ENCODE measurements at places on chromosomes 16 and 17.

GRCh38 chr16:24045641-24046040, 209.9 kb downstream of the PRKCB start:
- no peak for DNase-seq

GRCh38 chr16:70615945-70616344, 30.4 kb upstream of the IL34 start:
- DNase-seq = no peak

DNA sequence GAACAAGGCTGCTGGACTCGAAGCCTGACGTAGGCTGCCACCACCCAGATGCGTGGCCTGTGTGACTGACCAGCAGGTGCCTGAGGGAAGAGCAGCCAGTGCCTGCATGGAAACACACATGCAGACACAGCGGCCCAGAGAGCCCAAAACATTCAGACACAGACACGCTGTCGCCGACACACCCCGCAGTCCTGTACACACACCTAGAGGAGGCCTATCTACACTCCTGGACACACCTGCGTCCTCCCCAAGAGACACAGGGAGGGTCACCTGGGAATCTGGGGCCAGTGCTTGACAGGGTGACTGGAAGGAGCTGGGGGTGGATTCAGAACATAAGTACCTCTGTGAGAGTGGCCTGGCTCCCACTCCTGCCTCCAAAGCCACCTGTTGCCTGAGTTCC, 6.1 kb upstream of the TSPOAP1 start:
- no peak for DNase-seq

DNA sequence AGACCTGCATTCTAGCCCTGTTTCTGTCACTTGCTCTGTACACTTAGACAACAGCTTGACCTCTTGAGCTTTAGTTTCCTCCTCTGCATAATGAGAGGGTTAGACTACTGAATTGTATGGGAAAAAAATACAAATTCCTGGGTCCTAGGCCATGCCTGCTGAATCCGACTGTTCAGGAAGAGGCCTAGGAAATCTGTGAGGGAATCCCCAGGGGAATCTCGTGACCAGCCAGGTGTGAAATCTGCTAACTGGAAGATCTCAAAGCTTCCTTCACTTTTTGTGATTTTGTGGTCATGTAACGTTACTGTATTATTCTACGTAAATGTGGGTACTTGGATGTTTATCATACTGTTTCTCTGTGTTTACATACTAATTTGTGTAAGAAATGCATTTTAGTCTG, 58.2 kb downstream of the CYLD start:
- DNase-seq = no peak

GRCh38 chr17:78793968-78794367, 11.9 kb upstream of the CYTH1 start:
- no peak for DNase-seq

DNA sequence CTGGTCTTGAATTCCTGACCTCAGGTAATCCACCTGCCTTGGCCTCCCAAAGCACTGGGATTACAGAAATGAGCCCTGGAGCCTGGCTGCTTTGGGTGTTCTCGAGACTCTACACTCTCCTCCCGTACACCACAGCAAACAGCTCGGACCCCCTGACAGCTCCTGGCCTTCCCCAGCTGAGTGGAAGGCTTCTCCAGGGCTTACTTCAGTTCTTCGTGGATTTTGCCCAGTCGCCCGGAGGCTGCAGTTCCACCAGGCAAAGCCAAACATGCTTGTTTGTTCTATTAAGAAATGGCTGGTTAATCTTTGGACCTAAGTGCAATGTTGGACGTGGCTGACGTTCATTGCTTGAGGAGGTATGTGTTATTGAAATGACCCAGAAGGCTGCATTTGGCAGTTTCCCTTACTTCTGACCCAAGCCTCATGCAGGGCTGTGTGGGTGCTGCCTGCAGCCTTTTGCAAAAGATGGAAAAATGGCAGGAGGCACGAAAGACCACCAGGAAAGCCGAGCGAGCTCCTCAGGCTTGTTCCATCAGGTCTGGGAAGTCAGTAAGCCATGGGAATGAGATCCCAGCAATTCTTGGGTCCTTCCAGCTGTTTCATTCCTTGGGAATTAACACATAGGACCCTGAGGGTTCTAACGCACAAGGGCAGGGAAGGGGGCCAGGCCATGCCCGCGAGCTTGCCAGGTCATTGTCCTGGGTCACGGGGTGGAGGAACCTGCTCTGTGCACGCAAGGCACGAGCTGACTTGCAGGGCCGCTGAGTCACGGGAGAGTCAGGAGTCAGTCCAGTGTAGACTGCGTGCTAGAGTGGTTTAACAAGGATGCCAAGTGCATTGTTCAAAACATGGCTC, 23.9 kb upstream of the KLHDC4 start:
- no peak for DNase-seq

- no peak for DNase-seq
These were observed 39.0 kb upstream of the LITAF start for GRCh38 chr16:11625769-11626168.

DNA sequence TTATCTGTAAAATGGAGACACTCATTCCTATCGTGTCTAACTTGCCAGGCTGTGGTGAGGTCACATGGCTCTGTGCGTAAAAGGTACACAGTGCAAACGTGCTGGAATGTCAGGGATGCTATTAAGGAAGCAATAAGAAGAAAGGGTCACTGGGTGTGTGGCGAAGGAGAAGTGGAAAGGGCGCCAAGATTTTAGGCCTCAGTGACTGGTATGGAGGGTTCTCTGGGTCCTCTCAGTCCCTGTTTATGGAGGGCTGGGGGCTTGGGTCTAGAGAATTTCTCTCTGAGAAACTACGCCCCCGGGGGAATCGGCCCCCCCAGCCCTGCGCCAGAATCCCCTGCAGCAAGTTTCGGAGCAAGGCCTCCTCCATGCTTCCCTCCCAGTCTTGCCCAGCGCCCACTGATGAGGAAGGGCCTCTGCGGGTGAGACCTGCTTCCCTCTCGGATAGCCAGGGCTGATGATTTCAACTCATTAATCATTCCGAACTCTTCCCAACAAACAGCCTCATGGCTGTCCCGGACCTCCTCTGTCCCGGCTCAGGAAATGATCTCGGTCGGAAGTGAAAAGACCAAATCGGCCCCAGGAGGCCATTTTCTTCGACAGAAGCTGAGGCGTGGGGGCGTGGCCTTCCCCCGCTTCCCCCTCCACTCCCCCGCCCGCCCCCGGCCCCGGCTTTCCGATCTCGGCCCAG, 1.2 kb upstream of the HEXIM1 start:
- no peak for DNase-seq

DNA sequence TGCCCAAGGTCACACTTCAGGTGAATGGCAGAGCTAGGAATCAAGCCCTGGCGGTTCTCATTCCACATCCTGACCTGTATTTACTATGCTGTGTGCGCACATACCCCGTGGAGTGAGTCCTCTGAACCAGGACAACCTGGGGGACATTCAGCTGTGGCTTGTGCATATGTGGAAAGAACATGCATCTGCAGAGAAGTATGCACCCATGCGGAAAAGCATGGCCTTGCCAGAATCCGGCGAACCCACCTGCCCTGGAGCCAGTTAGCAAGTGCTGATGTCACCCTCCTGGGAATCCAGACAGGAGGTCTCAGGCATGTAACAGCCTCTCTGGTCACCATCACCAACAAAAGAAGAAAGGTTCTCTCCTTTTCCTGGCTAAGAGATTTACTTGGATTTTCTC, 1.9 kb downstream of the RASL10B start:
- no peak for DNase-seq

DNA sequence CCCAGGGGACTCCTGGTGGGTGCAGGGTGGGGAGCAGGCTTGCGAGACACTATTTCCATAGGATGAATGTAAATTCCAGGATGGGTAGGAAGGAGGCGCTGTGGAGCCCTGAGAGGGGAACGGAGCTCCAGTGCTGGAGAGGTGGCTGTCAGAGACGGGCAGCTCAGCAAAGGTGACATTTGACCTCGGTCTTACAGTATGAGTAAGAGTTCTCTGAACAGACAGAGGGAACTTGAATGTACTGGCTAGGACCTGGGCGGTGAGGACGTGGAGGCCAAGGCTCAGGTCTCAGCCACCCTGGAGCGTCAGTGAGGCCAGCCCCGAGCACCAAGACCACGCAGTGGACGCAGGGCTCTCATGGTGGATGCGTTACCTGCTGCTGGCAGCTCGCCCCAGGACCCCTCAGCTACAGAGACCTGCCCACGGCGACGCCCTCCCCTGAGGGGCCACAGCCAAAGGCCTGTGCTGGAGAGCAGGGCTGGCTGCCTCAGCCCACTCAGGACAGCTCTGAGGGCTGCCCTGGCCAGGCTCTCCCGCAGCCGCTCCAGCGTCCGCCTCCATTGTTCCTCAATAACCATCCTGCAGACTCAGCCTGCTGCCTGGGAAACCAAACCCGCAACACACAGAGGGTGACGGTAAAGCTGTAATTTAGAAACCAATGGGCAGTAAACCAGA, 65.9 kb upstream of the TNRC6C start:
- DNase-seq = no peak

DNA sequence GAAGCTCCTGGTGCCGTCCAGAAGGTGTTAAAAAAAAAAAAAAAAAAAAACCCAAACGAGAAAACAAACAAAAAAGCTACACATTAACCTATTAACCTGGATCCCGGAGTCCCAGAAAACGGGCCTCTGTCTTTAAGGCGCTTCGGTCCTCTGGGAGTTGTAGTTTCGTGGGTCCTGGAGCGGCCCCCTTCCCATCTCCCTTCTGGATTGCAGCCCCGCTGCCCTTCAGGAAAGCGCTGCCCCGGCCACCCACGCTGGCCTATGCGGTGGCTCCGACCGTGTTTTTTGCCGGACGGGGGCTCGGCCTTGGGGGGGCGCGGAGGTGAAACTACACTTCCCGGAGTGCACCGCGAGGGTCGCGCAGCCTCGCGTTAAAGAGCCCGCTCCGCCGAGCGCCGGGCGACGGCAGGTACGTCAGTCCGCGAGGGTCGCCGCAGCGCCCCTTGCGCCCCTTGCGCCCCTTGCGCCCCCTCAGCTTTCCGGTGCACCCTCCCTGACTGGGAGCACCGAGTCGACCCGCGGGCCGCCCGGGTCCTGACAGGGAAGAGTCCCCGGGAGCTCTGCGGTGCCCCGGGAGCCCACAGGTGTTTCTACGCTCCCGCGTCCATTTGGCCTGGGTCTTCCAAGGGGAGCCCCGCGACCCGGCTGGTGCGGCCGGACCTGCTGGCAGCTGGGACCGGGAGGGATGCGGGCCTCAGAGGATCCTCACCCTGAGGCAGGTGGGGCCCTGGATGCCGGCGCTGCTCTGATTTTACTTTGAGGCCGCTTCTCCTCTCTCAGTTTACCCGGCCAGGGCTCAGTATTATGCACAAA, at the start of gene FCSK:
TSS of gene FCSK (plus strand) at position 374 of the 813 bp plus-strand sequence. CDS start 8,596 bp downstream, outside the sequence.
- DNase-seq = peak; percentile 51

DNA sequence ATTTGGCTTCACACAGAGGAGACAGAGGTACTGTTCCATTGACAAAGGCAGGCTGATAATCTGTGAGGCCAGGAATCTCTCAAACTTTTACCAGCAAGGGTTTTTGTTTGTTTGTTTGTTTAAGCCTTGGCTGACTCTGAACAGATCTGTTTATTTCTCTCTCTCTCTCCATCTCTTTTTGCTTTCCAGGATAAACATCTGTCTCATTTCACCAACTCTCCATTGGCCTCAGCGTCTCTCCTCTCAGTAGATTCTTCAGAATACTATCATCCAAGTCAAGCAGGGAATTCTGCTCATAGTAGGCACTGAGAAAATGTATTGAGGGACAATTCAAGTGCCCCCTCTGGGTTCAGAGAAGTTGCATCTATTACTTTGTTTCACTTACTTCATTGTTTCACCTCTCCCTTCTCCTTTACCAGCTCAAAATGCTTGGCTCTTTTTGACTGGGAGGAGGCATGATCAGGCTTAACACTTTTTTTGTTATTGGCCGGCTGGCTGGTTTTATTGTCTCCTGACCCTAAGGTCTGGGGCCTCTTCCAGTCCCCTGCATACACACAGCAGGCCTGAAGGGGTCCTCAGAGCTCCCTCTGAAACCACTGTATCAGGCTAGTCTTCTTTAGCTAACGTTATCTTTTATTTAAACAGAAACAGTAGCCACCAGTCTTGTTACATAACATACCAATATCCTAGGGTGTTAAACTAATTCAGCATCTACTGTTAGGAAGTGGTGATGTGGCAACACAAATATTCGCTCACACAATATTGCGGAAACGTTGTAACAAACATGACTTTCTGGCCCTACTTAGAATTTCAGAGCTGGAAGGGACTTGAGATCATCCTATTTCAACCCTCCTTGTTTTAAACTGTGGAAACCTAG, 2.0 kb upstream of the YPEL2 start:
- DNase-seq = no peak

DNA sequence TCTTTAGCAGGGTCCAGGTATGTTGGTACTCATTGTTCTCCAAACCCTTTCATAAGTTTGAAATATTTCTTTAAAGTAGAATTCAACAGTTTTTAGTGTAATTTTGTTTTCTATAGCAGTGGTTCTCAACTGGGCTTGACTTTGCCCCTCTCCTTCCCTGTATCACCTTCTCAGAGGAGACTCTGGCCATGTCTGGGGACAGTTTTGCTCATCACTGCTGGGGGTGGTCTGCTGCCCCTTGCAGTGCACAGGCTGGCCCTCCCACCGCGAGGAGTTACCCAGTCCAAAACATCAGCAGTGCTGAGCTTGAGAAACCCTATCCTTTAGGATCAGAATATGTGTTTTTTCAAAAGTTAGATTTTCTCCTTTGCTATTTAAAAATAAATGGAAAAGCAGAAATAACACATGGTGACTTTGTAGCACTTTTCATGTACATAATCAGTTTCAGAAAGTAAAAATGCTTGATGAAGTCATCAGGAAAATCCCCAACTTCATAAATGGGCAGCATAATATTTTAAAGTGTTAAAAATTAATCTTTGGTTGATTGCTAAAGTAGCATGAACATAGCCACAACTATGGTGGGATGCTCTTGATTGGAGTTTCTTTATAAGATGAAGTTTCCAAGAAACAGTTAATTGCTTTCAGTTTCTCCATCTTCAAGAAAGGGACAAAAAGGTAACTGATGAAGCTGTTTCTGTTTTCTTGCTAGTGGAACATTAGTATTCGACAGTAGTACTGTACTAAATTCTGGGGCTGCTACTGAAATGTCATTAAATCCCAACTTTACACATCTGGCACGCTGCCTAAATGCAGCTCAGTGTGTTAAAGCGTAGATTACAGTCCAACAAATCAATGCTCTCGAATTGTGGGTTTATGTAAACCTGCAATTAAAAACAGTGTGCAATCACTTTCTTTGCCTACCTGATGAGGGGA, 70.3 kb downstream of the NETO2 start:
- no peak for DNase-seq

DNA sequence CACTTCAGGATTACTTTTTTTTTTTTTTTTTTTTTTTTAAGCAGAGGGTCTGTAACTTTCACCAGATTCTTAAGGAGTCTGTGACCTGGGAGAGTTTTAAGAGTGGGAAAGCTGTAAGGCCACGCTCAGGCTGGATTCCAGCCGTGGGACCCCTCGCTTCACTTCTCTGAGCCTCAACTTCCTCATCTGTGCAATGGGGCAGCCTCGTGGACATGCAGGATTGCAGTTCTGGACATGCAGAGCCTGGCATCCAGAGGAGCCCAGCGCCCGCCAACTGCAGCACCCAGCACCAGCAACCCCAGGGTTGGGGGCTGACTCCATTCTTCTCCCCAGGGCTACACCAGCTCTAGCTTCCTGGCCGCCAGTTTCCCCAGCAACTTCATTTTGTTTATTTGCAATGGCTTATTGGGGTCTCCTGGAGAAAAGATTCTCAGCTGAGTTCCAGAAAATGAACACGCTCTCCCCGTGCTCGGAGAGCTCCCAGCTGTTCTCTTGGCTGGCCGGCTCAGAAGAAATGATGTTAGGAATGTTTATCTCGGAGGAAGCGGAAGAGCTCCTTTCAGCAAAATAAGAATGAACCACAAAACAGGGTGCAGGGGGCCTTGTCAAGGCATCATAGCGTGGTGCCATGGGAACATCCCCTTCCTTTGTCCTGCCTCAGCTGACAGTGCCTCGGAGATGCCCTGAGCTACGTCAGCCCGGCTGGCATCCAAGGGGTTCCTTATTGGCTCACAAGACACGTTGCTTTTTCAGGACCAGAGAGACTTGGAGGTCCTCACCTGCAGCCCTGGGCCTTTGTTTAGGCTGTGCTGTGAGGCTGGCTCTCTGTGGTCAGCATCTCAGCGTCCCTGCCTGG, 22.9 kb upstream of the ZCCHC14 start:
- no peak for DNase-seq
